ENCODE measurements at places on chromosomes 1 and 21. TPM values are rescaled to one million over a fixed set of nuclear protein-coding genes. Genes with fewer than 3 reads are reported as not detected.

HPCAL4 gene
- 0.55 TPM for polyA plus RNA-seq

DNA sequence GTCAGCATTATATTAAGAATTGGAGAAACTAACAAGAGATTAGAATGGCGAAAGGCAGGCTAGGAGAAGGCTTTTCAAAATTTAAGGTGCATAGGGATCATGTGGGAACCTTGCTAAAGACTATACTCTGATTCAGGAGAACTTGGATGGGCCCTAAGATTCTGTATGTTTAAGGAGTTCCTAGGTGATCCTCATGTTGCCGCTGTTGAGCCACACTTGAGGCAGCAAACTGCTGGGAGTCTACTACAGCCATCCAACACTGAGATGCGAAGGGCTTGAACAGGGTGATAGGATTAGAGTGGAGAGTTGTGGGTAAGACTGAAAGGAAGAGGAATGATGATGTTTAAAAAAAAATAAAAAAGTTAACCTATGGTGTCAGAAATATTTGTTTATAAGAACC is 1013.2 kb downstream of the MRPL39 start:
- H3K36me3 ChIP-seq = no peaks in the 10 kb centered on the region
- H3K4me3 ChIP-seq = no peak overlapping the region
- DNase-seq = no peak
- H3K27me3 ChIP-seq = no peaks in the 10 kb centered on the region

DNA sequence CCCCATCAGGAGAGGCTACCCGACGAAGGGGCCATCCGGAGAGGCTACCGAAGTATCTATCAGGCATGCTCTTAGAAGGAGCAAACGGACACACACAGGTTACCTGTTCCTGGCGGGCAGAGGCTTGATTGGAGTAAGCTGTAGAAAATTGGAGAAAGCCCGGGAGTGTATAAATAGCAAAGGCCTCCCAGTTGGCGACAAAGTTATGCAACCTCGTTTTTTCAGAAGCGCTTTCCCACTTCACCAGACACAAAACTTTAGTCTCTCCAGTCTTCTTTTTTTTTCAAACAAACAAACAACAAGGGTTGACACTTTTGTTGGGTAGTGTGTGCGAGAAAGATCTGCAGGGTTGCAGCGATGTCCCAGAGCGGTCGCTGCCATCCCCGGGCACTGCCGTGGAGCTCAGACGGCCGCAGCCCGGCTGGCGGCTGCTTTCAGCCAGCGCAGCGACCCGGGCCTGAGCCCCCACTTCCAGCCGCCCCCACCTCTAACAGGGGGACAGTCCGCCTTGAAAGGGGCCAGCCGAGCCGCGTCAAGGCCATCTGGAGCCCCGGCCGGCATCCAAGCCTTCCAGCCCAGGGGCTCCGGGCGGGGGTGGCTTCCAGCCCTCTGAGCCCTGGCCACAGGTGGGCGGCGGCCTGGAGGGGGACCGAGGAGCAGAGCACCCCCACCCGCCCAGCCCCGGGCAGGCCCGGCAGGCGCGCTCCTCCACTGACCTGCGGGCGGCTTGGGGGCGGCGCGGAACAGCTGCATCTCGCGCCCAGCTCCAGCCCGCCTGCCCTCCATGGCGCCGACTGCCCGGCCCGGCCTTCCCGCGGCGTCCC is 616 bp downstream of the MCOLN3 start:
- no peaks in the 10 kb centered on the region for H3K4me1 ChIP-seq
- H3K27me3 ChIP-seq = peaks cover 67% of the 10 kb centered on the region
- peak; percentile 58 for DNase-seq
- H3K36me3 ChIP-seq = no peaks in the 10 kb centered on the region
- H3K27ac ChIP-seq = no peak overlapping the region

RIMS3 gene
- polyA plus RNA-seq = 2.9 TPM

FAM151A gene
- polyA plus RNA-seq = not detected

GRCh38 chr1:204651843-204652421 is 33.6 kb downstream of the LRRN2 start:
- H3K27ac ChIP-seq = no peak overlapping the region
- no peaks in the 10 kb centered on the region for H3K36me3 ChIP-seq
- no peaks in the 10 kb centered on the region for H3K4me1 ChIP-seq
- no peak overlapping the region for H3K4me3 ChIP-seq

- no peaks in the 10 kb centered on the region for H3K4me1 ChIP-seq
- H3K36me3 ChIP-seq = peaks cover 82% of the 10 kb centered on the region
- no peak overlapping the region for H3K27ac ChIP-seq
- H3K27me3 ChIP-seq = no peaks in the 10 kb centered on the region
These were observed 14.7 kb downstream of the MDM4 start for GRCh38 chr1:204530932-204531331.

CD1B gene
- polyA plus RNA-seq = not detected

- H3K27me3 ChIP-seq = no peaks in the 10 kb centered on the region
- peak overlapping the region; percentile 50 for H3K27ac ChIP-seq
- no peaks in the 10 kb centered on the region for H3K4me1 ChIP-seq
- DNase-seq = no peak
- H3K36me3 ChIP-seq = no peaks in the 10 kb centered on the region
These were observed 171.9 kb upstream of the NR5A2 start for GRCh38 chr1:199855580-199855979.

DNA sequence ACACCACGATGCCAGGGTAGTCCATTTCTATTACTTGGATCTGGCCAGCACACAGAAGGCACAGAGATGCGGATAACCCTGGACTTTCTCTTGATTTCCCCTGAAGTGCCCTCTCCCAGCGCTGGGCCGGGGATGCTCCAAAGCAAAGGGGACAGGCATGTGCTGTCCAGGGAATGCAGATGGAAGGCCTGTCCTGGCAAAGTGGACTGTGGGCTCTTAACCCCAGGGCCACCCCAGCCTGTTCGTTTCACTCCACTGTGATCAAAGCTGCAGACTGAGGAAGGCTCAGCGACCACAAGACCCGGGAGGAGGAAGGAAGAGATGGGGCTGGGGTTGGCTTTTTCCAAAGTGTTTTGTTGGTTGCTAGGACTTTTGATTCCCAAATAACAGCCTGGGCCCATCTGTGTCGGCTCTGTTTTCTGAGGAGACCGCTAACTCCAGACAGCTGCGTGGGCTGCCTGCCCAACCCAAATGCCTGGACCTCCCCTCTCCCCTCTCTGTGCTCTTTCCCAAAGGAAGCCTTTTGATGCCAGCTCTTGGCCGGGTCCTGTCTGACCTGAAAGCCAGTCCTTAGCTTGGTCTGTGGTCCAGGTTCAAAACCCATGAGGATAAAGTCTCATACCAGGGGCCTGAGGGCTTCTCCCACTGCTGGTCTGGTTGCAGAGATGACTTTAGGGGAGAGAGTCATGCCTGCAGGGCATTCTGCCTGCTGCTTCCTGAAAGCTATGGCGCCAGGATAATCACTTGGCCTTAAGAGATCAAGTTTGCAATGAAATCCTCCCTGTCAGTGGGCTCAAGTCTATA is 119.6 kb upstream of the CD34 start:
- peak overlapping the region; percentile 90 for H3K27ac ChIP-seq
- no peaks in the 10 kb centered on the region for H3K27me3 ChIP-seq
- DNase-seq = no peak
- H3K4me1 ChIP-seq = peaks cover 19% of the 10 kb centered on the region
- no peak overlapping the region for H3K4me3 ChIP-seq

- peak; percentile 17 for DNase-seq
- H3K4me1 ChIP-seq = peaks cover 96% of the 10 kb centered on the region
- no peak overlapping the region for H3K27ac ChIP-seq
- H3K4me3 ChIP-seq = no peak overlapping the region
- H3K36me3 ChIP-seq = no peaks in the 10 kb centered on the region
- no peaks in the 10 kb centered on the region for H3K27me3 ChIP-seq
These were observed 17.3 kb upstream of the PLEKHG5 start for GRCh38 chr1:6508816-6509189.

GRCh38 chr21:33578214-33578613 is 10.3 kb downstream of the DONSON start:
- H3K4me3 ChIP-seq = no peak overlapping the region
- H3K36me3 ChIP-seq = peaks cover 70% of the 10 kb centered on the region
- H3K27ac ChIP-seq = no peak overlapping the region
- no peaks in the 10 kb centered on the region for H3K4me1 ChIP-seq
- no peak for DNase-seq
- no peaks in the 10 kb centered on the region for H3K27me3 ChIP-seq

- no peak overlapping the region for H3K27ac ChIP-seq
- H3K36me3 ChIP-seq = no peaks in the 10 kb centered on the region
- no peaks in the 10 kb centered on the region for H3K27me3 ChIP-seq
- H3K4me3 ChIP-seq = peak overlapping the region; percentile 95
- peaks cover 9% of the 10 kb centered on the region for H3K4me1 ChIP-seq
These were observed 115.7 kb upstream of the HIVEP3 start for GRCh38 chr1:42034426-42034825.

IL12RB2 gene
- polyA plus RNA-seq = not detected

KIF14 gene
- polyA plus RNA-seq = 1.2 TPM

PCSK9 gene
- 0.03 TPM for polyA plus RNA-seq

MXRA8 gene
- 2.5 TPM for polyA plus RNA-seq

CAMK1G gene
- 15.1 TPM for polyA plus RNA-seq

DNA sequence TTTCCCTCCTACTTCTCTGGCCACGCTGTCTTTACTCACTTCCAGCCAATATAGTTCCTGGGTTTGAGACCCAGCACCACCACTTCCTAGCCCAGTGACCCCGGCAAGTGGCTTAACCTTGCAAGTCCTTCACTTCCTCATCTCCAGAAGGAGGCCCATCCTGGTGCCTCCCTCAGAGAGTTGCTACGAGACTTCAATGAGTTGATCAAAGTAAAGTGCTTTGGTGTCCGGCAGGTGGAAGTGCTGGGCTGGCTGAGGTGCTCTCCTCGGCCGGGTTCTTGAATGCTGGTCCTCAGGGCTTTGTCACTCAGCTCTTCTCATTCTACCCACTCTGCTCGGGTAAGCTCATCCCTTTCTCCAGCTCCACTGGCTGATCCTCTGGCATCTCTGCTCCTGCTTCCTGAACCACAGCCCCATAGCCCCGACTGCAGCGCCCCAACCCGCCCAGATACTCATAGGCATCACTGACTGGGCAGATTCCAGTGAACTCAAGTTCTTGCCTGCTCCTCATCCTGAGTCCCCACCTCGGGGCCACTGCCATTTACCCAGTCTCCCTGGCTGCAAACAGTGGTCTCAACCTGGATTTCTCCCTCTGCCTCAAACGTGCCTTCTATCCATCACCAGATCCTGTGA is 75.8 kb upstream of the WNT4 start:
- no peaks in the 10 kb centered on the region for H3K27me3 ChIP-seq
- no peak for DNase-seq
- no peak overlapping the region for H3K27ac ChIP-seq
- no peak overlapping the region for H3K4me3 ChIP-seq
- H3K36me3 ChIP-seq = no peaks in the 10 kb centered on the region

TTC4 gene
- polyA plus RNA-seq = 17.9 TPM

DNA sequence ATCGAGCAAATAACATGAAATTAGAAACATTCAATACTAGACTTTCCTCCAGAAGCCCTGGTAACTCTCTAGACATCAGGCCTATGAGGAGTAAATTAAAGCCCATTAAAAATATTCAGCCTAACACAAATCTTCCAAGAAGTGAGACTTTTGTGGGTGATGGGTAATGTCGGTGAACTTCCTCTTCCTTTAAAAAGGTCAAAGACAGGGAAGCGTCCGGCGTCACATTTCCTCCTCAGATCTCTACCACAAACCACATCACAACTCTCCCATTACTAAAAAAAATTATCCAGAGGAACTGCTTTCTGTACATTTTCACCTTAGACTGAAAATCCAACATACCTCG is 1.4 kb downstream of the EIF4G3 start:
- peak; percentile 20 for DNase-seq
- no peaks in the 10 kb centered on the region for H3K27me3 ChIP-seq
- H3K36me3 ChIP-seq = peaks cover 6% of the 10 kb centered on the region
- peak overlapping the region; percentile 93 for H3K4me3 ChIP-seq

GRCh38 chr21:44272284-44272858 is 10.7 kb upstream of the DNMT3L start:
- no peaks in the 10 kb centered on the region for H3K36me3 ChIP-seq
- no peaks in the 10 kb centered on the region for H3K4me1 ChIP-seq
- no peak for DNase-seq
- 0 out of 2 replicates have a peak, but pooled peaks cover 5% of the 10 kb centered on the region for H3K27me3 ChIP-seq
- H3K4me3 ChIP-seq = no peak overlapping the region
- no peak overlapping the region for H3K27ac ChIP-seq

SLC5A9 gene
- not detected for polyA plus RNA-seq

GRCh38 chr1:150302338-150302737 is 8.7 kb downstream of the MRPS21 start:
- H3K27ac ChIP-seq = no peak overlapping the region
- H3K27me3 ChIP-seq = no peaks in the 10 kb centered on the region
- DNase-seq = no peak
- no peaks in the 10 kb centered on the region for H3K4me1 ChIP-seq
- peaks cover 41% of the 10 kb centered on the region for H3K36me3 ChIP-seq

DNA sequence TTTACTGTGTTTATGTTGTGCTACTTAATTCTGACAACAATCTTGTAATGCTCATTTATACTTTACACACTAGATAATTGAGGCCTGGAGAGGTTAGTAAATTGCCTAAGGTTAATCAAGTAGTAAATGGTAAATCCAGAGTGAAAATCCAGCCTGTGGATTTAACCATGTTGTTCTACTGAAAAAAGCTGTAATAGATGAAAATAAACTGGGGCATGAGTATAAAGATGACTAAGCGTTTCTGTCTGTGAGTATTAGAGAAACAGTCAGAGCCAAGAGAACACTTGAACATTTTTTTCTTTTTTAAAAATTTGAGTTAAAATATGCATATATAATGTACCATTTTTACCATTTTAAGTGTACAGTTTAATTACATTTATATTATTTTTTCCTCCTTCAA is 47.9 kb upstream of the LEPR start:
- no peaks in the 10 kb centered on the region for H3K4me1 ChIP-seq
- H3K27me3 ChIP-seq = no peaks in the 10 kb centered on the region
- no peak for DNase-seq
- H3K36me3 ChIP-seq = no peaks in the 10 kb centered on the region
- H3K27ac ChIP-seq = no peak overlapping the region

DNA sequence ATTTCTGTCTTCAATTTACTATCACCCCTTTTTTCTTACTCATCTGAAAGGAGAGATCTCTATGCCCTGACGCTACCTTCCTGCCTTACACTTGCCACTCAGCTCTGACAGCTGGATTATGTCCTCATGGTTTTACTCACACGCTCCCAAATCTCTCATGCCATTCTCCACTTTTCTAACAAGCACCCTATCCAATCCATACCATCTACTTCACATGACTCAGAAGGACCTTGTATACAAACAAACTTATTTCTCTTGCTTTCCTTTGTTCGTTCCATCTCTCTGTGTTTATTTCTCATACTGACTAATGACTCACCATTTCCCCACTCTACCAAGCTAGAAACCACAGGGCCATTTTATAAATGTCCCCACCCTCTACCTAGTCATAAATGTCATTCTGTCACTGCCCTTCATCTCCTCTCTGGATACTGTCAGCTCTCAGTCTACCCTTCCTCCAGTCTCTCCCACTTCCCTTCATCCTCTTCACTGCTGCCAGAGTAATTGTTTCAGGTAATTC is 87.3 kb downstream of the USP24 start:
- peaks cover 89% of the 10 kb centered on the region for H3K36me3 ChIP-seq
- H3K4me3 ChIP-seq = no peak overlapping the region
- H3K4me1 ChIP-seq = no peaks in the 10 kb centered on the region
- no peaks in the 10 kb centered on the region for H3K27me3 ChIP-seq

GPR52 gene
- polyA plus RNA-seq = 0.08 TPM
